ENCODE measurements at places on chromosomes 16 and 17. TPM values are rescaled to one million over a fixed set of nuclear protein-coding genes. Genes with fewer than 3 reads are reported as not detected.

DNA sequence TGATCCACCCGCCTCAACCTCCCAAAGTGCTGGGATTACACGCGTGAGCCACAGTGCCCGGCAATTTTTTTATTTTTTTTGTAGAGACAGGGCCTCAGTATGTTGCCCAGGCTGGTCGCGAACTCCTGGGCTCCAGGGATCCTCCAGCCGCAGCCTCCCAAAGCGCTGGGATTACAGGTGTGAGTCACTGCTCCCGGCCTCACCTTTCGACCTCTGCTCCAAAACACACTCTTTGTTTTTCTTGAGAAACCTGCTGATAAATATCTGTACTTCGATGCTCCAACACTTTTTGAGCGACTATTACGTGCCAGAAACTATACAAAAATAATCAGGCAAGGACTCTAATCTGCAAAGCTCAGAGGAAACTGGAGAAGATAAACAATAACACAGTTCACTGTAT, 1.0 kb downstream of the MED1 start:
- no peak for DNase-seq

GRCh38 chr16:49431040-49431439, 57.4 kb downstream of the C16orf78 start:
- DNase-seq, result no peak

The CD300H gene
- not detected for polyA plus RNA-seq

- no peak for DNase-seq
Measured at GRCh38 chr16:76835339-76835738, 355.7 kb upstream of the MON1B start.

DNA sequence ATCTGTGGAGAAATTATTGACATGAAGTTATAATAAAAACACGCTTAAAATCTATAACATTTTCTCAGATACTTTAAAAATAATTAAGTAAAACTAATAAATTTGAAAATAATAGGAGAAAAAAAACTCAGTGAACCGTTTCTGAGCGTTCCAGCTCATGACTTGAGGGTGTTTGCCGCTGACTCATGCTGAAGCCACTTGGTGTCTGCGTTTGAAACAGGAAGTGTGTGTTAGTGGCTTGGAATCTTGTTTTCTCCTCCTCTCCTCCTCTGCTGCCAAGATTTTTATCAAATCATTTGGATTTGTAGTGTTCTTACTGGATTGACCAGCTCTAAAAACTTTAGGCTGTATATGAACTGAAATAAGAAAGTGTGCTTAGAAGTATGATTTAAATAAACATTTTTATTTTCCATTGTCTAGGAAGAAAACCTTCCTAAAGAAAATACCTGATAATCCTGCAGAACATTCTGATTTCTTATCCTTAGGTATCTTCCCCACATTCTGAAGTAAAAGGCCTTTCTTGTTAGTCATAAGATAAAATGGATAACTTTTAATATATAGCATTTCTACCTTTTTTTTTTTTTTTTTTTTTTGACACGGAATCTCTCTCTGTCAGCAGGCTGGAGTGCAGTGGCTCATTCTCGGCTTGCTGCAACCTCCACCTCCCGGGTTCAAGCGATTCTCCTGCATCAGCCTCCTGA, 30.8 kb downstream of the USP10 start:
- DNase-seq, result peak; percentile 57

The BCO1 gene
- polyA plus RNA-seq, result not detected

The FBXO39 gene
- polyA plus RNA-seq, result 0.13 TPM

The PLCD3 gene
- polyA plus RNA-seq, result 44.6 TPM

The CMTM4 gene
- 4.6 TPM for polyA plus RNA-seq

GRCh38 chr17:30161601-30162000, 45.0 kb downstream of the NSRP1 start:
- no peak for DNase-seq

GRCh38 chr16:50011707-50012106, 13.3 kb upstream of the CNEP1R1 start:
- no peak for DNase-seq

DNA sequence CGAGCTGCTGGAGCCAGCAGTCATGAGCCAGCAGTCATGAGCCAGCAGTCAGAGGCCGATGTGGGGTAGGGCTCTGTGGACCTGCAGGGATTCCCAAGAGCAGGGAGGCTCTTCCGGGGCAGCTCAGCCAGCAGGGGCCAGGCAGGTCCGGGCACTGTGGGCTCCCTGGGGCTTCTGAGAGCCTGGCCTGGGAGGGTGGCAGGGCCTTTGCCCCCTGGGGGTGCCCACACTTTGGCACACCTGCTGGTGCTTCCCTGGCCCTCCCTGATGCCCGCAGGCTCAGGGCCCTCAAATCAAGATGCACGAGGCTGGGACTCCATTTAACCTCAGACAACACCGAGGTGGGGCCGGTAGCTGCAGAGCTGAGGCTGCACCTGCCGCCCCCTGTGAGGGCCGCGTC, 18.1 kb downstream of the SOX8 start:
- no peak for DNase-seq

GRCh38 chr17:40926341-40926740, 11.1 kb downstream of the KRT23 start:
- no peak for DNase-seq

- DNase-seq, result no peak
Measured at GRCh38 chr17:7646457-7646856, 4.3 kb upstream of the ATP1B2 start.

- DNase-seq, result peak; percentile 42
Measured at GRCh38 chr16:79599837-79600637, 500 bp downstream of the MAF start.

DNA sequence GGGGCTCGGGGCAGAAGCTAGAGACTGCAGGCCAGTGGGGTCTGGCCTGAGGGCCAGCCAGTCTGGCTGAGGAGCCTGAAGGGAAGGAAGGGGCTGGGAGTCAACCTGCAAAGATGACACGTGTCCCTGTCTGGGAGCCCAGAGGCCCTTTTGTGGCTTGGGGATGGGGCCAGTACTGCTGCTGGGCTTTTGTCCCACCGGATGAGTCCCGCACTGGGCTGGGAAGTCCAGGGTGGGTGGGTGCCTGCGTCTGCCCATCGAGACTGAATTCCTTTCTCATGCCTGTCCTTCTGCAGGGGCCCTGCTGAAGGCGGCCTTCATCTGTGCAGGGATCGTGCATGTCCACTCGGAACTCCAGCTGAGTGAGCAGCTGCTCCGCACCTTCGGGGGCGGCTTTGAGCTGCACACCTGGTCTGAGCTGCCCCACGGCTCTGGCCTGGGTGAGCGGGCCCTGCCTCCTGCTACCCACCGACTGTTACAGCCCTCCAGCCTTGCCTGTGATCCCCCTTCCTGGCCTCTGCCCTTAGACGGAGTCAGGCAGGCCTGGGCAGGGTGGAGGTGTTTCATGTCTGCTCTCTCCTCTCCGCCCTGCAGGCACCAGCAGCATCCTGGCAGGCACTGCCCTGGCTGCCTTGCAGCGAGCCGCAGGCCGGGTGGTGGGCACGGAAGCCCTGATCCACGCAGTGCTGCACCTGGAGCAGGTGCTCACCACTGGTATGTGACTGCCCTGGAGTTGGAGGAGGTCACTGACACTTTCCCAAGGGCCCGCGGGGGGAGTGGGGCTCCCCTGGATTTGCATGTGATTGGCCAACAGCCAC, 20.9 kb downstream of the FCSK start:
- DNase-seq, result no peak

- no peak for DNase-seq
Measured at GRCh38 chr17:70320673-70321345, 151.5 kb downstream of the KCNJ2 start.

The PIP4K2B gene
- 20.3 TPM for polyA plus RNA-seq

The C17orf58 gene
- 10.0 TPM for polyA plus RNA-seq

The HOXB2 gene
- polyA plus RNA-seq, result 4.5 TPM

DNA sequence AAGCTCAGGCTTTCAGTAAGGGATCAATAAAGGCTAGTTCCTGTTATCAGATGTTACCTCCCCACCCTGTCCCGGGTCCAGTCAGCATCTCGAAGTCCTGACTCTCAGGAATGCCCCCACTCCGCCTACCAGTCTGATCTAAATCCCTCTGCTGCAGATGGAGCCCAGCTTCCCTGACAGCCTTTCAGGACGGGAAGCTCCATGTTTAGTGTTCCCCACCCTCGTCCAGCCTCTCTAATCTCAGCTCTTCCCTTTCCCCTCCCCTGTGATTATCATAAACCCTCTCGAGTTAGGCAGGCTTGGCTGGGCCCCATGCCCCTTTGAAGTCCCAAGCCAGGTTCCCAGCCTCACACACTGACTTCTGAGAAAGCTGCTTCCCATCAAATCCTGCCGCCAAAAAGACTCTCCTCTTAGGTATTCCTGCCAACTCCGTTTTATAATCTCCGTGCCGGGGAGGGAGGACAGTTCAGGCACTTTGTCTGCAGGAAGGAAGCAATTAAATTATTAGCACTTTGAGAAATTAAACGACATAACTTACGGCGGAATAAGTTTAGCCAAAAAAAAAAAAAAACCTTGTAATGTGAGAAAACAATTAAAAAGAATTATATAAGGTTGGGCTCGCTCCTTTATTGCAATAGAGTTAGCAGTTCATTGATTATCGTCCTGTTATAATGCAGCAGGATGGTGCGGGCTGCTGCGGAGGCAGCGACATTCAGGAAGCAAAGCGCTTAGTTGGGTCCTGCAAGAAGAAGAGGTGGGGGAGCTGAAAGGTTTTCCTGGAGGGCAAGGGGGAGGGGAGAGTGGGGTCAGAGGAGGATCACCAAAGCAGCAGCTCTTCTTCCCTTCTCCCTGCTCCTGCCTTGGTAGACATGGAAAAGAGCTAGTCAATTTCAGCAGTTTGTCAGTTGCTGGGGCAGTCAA, 16.8 kb upstream of the ETV4 start:
- DNase-seq, result no peak

- no peak for DNase-seq
Measured at GRCh38 chr17:47948706-47949196, 7.4 kb downstream of the PNPO start.

GRCh38 chr16:70661918-70662641, 15.7 kb downstream of the IL34 start:
- DNase-seq, result no peak

DNA sequence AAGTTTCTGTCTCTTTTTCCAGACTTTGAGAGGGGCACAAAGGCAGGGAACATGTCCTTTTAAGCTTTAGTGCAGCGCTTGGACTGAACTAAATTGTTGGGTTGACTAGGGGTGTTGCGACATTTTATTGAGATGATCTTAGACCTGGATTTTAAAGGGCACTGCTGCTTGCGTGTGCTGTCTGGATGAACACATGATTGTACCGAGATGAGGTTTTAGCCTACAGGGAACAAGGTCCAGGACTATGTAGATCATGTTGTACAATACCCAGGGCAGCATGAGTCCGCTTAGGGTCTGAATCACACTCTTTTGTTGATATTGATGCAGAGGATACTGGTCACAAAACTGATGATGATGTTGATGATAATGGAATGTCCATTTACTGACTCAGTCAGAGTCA, 5.2 kb upstream of the RGS9 start:
- no peak for DNase-seq

The SEPTIN12 gene
- not detected for polyA plus RNA-seq

- DNase-seq, result no peak
Measured at GRCh38 chr16:17529982-17530760, 59.4 kb upstream of the XYLT1 start.

The DHRS7C gene
- polyA plus RNA-seq, result 44.9 TPM

- no peak for DNase-seq
Measured at GRCh38 chr16:1045310-1045992, 27.1 kb upstream of the SSTR5 start.

GRCh38 chr17:19508577-19508867, 25.1 kb upstream of the SLC47A1 start:
- DNase-seq, result no peak

GRCh38 chr16:983044-984030, 1.8 kb downstream of the SOX8 start:
- no peak for DNase-seq

GRCh38 chr17:1197379-1197778, 17.6 kb upstream of the ABR start:
- no peak for DNase-seq

DNA sequence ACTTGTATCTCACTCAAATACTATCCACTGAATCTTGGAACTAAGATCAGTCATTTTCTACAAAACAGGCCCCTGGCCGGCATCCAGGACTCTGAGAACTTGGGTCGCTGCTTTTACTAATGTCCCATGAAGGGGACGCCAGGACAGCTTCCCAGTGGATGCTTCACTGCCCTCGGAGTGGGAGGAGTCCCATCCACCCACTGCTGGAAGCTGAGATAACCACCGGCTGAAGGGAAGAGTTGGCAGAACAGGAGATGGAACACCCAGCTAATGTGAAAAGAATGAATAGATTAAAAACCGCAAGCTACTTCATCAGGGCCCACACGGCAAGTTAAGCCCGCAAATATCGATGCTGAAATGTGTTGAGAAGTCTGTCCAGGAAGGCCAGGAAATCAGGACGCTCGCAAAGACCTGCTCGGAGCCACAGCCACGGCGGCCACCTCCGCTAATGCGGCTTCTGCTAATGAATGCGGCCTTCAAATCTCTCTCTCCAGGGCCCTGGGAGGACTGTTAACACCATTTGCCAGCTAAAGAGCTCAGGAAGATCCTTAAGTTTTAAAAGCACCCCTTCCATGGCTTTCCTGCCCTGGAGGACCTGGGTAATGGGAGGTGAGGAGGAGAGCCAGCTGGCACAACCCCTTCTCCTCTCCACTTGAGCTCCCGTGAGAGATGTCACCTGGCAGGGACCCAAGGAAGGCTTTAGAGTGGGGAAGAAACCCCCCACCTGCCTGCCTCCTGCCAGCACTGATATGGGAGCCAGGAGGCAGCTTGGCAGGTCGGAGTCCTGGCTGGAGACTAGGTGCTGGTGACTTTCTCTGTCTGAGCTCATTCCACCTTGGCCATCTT, 226.6 kb upstream of the RPL38 start:
- peak; percentile 25 for DNase-seq

GRCh38 chr16:57846078-57846697, 43.9 kb upstream of the KIFC3 start:
- no peak for DNase-seq

DNA sequence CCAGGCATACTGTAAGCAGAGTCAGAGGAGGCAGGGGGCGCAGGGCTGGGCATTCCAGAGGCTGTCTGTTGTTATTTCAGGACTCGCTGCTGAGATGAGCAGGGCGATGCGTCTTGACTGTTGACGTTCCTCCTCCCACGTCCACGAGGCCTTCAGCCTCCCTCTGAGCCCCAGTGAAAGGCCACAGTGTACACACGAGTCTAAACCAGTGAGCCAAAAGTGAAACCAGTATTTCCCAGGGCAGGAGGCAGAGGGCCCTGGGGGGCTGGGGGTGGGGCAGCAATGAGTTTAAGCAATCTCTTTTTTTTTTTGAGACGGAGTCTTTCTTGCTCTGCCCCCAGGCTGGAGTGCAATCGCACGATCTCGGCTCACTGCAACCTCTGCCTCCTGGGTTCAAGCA, 21.5 kb downstream of the SMTNL2 start:
- peak; percentile 55 for DNase-seq

Measured in heart right ventricle (tissue), 16 donors.